ENCODE measurements at places on chromosomes 13 and 19. TPM values are rescaled to one million over a fixed set of nuclear protein-coding genes. Genes with fewer than 3 reads are reported as not detected.

The PLK5 gene
- polyA plus RNA-seq, result not detected

The CXCL17 gene
- polyA plus RNA-seq, result not detected

The SPTBN4 gene
- not detected for polyA plus RNA-seq

The CDX2 gene
- not detected for polyA plus RNA-seq

The GAS6 gene
- polyA plus RNA-seq, result 0.23 TPM

The KLK12 gene
- not detected for polyA plus RNA-seq

The SUGT1 gene
- polyA plus RNA-seq, result 50.4 TPM

The UPF3A gene
- 35.4 TPM for polyA plus RNA-seq

The SCEL gene
- polyA plus RNA-seq, result not detected

The PALM3 gene
- 0.13 TPM for polyA plus RNA-seq

The NTN5 gene
- polyA plus RNA-seq, result not detected

The CEACAM16 gene
- not detected for polyA plus RNA-seq

The MEDAG gene
- not detected for polyA plus RNA-seq

The RFX2 gene
- polyA plus RNA-seq, result 5.9 TPM

The TMC4 gene
- 0.13 TPM for polyA plus RNA-seq

The ARHGEF7 gene
- 6.2 TPM for polyA plus RNA-seq

The C5AR2 gene
- polyA plus RNA-seq, result not detected

The PPP1R13L gene
- 2.5 TPM for polyA plus RNA-seq

The GDF15 gene
- polyA plus RNA-seq, result not detected

The DAZAP1 gene
- 5.9 TPM for polyA plus RNA-seq

The FFAR3 gene
- polyA plus RNA-seq, result not detected

The SHISA7 gene
- not detected for polyA plus RNA-seq

The SHD gene
- polyA plus RNA-seq, result not detected

The MFSD12 gene
- polyA plus RNA-seq, result 59.6 TPM

The ATP8B3 gene
- polyA plus RNA-seq, result 1.3 TPM

The ZSCAN1 gene
- not detected for polyA plus RNA-seq

The LGALS7B gene
- polyA plus RNA-seq, result not detected

The ZNF667 gene
- polyA plus RNA-seq, result 4.5 TPM

The PTGER1 gene
- not detected for polyA plus RNA-seq
